Stimulated activated CD4-positive, alpha-beta T cell treated with anti-CD3 and anti-CD28 coated beads, Interleukin-4, amount 100 ng/mL, for 24 hours (primary cell): ENCODE measurements at places on chromosomes 5 and 9.

GRCh38 chr9:3972687-3973086 lies 327.2 kb downstream of the GLIS3 start:
- DNase-seq, result no peak

DNA sequence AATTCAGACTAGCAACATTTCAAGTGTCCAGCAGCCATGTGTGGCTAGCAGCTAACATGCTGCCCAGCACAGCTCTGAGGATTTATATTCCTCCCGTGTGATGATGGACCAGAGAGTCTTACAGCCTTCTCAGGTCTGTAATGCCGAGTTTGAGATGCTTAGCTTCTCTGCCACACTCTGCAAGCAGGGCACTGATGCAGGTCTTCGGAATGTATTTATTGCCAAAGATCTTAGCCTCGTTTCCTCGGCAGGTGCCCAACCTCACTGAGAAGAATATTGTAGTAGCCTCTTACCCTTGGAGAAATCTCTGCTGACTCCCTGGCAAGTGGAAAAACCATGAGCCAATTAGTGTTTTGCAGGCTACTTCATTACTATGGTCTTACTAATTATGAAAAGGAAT lies 3.7 kb upstream of the RAI14 start:
- DNase-seq, result no peak

DNA sequence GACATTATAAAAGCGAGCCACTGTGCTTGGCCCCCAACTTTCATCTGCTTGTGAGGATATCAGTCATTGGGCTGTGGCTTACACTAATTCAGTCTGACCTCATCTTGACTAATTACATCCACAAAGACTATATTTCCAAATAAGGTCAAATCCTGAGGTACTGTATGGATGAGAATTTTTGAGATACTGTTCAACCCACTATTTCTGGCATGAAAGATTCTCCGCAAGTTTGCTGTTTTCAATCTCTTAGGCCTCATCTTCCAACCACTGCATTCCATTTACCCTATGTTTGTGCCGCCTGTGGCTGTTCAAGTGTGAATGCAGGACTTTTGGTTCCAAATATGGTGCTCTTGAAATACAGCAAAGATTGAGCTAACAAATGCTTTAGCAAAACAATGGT lies 400.9 kb upstream of the SGCD start:
- DNase-seq, result no peak

GRCh38 chr9:385818-386398 lies 171.2 kb downstream of the DOCK8 start:
- peak; percentile 23 for DNase-seq

DNA sequence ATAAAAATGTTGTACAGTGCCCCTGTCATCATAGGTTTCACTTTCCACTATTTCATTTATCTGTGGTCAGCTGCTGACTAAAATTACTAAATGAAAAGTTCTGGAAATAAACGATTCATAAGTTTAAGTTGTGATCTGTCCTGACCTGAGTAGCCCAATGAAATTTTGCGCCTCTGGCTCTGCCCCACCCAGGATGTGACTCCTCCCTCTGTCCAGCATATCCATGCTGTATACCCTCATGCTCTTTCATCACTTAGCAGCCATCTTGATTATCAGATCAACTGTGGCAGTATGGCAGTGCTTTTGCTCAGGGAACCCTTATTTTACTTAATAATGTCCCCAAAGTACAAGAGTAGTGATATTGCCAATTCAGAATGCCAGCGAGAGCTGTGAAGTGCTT lies 97.3 kb downstream of the STARD4 start:
- DNase-seq, result peak; percentile 16

DNA sequence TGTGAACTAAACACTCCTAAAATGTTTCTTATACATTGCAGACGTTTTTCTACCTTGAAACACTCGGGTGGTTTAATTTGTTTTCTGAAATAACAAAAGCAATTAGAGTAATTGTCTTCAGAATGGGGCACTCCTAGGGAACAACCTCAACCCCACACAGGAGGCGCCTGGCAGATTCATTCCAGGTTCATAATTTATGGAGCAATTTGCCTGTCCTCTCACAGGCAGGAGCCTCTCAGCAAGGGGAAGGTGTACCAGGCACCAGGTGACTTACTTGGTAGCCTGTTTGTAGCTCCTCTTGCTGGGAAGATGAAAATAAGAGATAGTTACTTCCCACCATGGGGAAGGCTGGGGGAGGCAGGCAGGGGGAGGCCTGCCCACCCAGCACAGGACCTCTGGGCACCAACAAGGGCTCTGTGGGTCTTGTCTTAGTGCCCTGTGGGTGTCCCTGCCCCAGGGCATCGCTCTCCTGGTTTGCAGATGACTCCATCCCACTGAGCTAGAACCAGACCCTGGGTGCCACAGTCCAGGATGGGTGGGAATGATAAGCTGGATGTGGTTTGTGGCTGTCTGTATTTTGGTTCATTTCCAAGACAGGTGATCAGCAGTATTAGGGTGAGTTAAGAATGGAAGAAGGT lies 144.4 kb downstream of the FSTL4 start:
- DNase-seq, result no peak
